NCI-H510A treated with DMSO at 0.1 percent for 48 hours (cell line): ENCODE measurements at places on chromosomes 12 and 14.

DNA sequence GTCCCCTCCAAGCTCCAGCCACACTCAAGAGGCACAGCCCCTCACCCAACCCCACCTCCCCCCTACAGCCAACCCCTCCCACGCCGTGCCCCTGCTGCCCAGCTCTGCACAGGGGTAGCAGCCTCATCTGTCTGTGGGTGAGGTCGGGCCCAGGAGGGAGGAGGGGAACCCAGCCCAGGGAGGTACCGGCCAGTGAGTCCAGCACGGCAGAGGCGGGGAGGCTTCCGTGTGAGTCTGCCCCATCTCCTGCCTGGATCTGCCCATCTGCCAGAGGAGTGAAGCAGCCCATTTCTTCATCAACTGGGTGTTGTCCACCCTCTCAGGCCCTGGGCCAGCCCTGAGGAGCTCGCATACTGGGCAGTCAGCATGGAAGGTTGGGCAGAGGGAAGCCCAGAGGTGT lies 54.2 kb downstream of the CCNK start:
- no peak for DNase-seq

DNA sequence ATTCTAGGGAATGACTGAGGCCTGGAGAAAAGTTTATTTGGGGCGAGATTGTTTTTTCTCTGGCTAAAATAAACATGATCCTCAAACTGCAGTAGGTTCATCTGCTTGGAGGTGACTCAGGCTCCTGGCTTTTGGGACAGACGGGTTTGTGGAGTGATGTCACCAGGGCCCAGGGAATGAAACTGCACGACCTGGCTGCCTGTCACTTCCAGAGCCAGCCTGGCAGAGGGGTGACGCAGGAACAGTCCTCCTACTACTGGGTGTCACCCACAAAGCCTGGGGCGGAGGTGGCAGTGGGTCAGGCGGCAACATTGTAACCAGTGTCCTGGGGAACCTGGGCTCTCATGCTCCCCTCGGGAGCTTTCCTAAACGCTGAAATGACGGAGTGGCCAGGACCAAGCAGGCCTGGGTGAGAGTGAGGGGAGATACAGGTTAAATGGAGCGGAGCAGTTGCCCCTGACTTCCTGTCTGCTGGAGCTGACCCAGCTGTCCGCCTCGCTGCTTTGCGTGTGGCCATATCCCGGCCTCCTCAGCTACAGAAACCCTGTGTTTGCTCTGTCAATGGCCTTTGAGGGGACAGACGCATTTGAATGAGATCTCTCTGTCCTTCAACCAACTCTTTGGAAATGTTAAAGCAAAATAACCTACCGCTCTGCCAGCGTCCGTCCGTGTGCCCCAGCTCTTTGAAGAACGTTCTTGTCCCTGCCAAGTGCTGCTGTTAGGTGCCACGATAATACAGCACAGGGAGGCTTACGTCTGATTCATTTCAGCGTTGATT lies 6.5 kb downstream of the HIP1R start:
- DNase-seq: peak; percentile 69

GRCh38 chr12:80443974-80444666 lies at the start of gene PTPRQ:
Gene PTPRQ, plus strand, starts transcription at chr12:80444235. Its CDS starts 111 bp downstream, at chr12:80444346.
- DNase-seq: no peak

DNA sequence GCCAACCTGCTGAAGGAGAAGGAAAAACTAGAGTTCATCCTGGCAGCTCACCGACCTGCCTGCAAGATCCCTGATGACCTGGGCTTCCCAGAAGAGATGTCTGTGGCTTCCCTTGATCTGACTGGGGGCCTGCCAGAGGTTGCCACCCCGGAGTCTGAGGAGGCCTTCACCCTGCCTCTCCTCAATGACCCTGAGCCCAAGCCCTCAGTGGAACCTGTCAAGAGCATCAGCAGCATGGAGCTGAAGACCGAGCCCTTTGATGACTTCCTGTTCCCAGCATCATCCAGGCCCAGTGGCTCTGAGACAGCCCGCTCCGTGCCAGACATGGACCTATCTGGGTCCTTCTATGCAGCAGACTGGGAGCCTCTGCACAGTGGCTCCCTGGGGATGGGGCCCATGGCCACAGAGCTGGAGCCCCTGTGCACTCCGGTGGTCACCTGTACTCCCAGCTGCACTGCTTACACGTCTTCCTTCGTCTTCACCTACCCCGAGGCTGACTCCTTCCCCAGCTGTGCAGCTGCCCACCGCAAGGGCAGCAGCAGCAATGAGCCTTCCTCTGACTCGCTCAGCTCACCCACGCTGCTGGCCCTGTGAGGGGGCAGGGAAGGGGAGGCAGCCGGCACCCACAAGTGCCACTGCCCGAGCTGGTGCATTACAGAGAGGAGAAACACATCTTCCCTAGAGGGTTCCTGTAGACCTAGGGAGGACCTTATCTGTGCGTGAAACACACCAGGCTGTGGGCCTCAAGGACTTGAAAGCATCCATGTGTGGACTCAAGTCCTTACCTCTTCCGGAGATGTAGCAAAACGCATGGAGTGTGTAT lies 2.4 kb downstream of the FOS start:
- DNase-seq: no peak

- no peak for DNase-seq
These were observed 155.7 kb upstream of the C14orf180 start for GRCh38 chr14:104423701-104424405.

DNA sequence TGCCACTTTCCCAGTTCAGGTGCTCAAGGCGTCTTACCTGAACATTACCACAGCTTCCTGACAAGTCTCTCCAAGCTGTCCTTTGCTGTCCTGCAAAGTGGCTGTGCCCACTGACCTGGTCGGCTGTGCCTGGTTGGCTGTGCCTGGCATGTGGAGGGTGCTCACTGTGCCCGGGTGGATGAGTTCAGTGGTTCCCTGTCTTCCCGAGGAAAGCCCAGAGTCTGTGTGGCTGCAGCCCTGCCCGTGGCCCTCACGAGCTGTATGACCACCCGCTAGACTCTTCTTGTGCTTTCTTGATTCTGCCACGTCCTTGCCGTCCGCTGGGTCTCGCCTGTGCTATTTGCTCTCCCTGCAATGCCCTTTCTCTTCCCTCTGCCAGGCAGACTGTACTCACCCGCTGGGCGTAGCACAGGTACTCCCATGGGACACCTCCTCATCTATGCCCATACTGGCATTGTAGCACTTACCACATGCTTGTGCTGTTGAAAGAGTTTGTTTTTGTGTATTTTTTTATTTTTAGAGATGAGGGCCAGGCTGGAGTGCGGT lies 95.9 kb downstream of the TSPAN9 start:
- no peak for DNase-seq

GRCh38 chr12:104475271-104475670 lies 18.5 kb downstream of the CHST11 start:
- DNase-seq: no peak

DNA sequence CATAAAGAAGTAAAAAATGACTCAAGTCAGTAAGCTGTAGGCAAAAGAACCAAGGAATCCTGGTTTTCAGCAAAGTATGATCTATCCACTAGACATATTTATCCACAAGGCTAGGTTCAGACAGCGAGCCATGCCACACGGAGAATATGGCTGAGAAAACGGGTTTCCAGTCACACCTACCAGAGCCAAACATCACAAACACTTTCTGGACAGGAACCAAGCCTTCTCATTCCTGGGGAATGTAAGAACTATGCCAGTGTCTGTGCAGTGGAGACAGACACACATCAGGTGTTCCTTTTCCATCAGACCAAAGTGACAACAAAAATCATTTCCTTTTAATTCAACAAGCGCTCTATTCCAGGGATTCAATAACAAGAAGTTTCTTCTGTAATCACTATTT lies 41.1 kb downstream of the AREL1 start:
- no peak for DNase-seq

DNA sequence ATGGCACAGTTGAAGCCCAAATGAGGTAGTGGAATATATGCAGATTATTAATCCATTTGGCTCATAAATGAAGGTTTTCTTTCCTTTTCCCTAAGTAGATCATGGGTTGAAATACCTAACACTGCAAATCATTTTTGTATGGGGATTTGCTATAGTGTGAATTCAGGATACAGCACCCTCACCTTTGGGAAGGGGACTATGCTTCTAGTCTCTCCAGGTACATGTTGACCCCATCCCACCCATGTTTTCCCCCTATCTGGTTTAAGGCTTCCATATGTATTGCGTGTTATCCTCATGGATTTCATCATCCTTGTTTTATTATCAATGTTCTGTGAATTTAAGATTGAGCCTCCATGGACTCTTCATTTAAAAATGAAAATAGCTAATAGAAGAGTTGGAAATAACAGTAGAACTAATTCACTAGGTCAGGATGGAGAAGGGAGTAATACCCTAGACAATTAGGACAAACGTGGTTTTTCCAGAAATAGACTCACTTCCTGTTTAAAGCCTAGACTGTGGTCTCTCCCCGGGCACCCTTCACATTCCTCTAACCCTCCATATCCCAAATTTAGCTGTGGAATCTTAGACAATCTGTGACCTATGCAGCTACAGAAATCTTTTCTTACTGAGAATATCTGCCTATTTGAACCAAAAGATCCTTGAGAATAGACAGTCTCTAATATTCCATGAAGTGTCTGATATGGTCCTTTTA lies 56.5 kb downstream of the DAD1 start:
- DNase-seq: no peak

DNA sequence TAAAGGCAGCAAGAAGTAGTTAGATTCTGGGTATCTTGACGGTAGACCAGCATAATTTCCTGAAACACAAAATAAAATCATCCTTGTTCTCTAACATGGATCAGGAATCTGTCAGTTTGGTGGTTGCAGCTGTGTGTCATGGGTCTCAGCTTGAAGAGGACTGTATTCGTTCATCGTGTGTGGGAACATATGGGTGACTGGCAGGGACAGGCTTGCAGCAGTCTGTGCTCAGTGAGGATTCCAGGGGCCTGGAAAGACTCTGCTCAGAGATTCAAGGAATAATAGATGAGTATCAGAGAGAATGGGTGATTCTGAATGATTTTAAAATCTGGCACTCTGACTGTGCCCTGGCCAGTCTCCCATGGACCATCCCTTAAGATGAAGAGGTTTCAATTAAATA lies 421.6 kb downstream of the APAF1 start:
- no peak for DNase-seq

DNA sequence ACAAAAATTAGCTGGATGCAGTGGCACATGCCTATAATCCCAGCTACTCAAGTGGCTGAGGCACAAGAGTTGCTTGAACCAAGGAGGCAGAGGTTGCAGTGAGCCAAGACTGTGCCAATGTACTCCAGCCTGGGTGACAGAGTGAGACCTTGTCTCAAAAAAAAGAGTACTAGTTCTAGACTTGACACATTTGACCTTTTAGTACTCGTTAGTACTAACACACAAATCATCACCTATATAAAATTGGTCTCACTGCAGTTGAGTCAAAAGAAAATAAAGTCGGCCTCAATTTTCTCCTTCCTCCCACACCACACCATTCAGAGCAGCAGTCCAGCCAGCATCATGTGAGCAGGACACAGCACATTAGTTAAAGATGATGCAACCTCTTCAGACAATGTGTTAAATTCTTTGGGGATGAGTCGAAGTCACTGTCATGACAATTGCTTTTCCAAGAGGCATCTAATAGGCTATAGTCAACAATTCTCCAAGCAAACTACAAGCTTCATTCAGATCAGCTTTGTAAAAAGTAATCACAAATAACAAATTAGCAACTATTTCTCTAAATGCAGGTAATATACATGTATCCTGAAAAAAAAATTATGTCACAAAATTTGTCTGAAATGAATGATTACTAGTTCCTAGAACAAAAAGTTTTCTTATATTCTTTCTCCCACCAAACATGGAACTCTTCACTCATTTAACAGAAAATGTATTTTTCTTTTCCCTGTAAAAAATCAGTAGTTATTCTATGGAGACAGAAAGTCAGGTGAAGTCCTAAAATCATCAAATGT lies 55.6 kb downstream of the CLIP1 start:
- DNase-seq: peak; percentile 28

DNA sequence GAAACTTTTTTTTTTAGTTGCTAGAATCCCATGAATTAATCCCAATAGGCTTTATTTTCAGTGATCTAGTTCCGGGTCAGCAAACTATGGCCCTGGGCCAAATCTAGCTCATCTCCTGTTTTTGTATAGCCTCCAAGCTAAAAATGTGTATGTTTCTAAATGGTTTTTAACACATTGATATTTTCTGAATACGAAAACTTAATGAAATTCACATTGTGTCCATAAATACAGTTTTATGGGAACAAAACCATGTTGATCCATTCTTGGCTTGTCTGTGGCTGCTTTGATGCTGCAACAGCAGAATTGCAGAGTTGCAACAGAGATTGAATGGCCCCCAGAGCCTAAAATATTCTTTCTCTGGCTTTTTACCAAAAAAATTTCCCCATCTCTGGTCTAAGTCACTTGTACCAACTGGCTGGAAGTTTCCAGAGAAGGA lies 47.5 kb downstream of the ZNF664 start:
- no peak for DNase-seq
